ENCODE measurements at places on chromosomes 7 and 10.

DNA sequence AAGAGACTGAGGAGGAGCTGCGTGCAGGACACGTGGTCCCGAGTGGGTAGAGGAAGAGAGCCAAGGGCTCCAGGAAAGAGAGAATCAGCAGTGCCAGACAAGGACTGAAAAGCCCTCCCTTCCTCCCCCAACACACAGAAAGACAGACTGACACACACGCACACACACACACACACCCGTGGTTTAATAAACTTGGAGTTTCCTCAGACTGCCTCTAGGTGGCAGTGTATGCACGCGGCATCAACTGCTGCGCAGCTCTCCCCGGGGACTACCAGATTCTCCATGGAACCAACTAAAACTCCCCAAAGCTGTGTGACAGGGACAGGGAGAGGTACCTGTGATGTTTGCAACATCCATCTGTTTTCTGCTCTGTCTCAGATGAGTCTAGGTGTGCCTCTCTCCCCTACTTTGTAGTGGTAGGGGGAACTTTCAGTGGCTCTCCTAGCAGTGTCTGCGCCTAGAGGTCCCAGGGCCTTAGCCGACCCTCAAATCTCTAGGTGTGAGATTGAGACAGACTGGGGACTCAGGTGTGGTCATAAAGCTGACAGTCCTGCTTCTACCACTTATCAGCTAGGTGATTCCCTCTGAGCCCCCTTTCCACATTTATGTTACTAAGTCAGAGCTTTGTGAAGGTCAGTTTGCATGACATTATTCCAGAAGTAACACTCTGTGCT lies 9.3 kb upstream of the TSPAN14 start:
- DNase-seq = peak; percentile 82

- DNase-seq = no peak
These were observed 34.3 kb downstream of the C10orf120 start for GRCh38 chr10:122665329-122665860.

GRCh38 chr10:71395621-71396020 lies 1.1 kb upstream of the CDH23 start:
- DNase-seq = no peak

DNA sequence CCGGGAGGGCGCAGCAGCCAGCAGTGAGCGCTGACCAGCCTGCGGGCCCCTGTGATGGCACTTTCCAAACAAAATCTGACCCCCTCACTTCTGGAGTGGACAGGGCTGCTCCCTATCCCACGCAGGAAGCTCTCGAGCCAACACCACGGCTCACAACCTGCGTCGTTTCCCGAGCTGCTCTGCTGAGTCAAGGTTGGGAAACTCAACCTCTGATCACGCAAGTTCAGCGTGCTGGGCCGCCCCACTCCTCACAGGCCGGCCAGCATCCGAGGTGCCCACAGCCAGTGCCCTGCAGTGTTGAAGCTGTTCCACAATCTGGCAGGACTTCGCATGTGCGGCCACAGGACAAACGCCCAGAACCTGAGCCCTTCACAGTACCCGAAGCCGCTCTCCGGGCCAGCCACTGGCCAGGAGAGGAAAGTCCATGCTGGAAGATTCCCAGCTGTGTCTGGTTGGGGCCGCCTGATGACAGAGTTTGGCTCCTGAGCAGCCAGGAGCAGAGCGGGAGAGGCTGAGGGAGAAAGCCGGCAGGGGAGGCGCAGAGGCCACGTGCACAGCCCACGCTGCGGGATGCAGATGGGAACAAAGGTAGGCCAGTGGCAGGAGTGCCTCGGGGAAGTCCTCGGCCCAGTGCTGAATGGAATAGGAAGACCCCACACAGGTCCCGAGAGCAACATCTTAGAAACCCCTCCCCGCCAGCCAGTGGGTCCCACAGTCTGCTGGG lies 263.3 kb upstream of the TCERG1L start:
- DNase-seq = no peak

- DNase-seq = no peak
These were observed 70.0 kb downstream of the CHRM2 start for GRCh38 chr7:136938476-136938875.

- DNase-seq = no peak
These were observed 261.1 kb upstream of the RNF32 start for GRCh38 chr7:156379324-156380070.

DNA sequence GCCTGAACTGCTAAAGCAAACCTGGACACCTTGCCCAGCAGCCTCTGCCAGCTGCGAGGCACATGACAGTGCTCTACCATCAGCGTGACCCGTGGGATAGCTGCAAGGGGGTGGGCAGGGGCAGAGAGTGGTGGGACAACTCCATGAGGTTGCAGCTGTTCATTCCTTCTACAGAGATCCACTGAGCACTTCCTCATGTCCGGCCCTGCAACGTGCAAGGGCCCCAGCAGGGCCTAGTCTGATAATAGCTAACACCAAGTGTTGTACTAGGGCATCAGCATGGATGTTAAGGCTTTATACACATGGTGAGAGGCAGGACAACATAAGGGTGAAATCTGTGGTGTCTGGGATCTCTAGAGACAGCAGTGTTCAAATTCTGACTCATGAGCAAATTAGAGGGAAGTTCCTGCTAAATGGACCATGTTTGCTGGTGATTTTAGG lies 14.3 kb downstream of the NOD1 start:
- DNase-seq = peak; percentile 92

DNA sequence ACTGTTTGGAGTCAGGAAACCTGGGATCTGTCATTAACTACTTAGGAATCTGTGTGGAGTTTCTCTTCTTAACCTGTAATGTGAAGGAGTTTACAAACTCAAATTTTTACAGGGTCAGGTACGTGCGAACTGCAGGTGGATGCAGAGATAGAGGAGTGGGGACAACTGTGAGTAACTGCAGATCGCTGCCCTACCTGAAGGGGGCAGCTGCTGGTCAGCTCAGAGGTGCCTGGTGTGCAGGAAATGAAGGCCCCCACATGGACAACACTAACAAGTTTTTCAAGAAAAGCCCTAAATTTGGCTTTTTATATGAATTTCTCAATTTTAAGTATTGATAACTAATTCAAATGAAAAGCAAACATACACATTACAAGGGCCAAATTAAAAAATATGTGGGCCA lies 380.0 kb downstream of the REEP3 start:
- peak; percentile 15 for DNase-seq

GRCh38 chr7:139797607-139798006 lies 19.8 kb upstream of the HIPK2 start:
- no peak for DNase-seq

DNA sequence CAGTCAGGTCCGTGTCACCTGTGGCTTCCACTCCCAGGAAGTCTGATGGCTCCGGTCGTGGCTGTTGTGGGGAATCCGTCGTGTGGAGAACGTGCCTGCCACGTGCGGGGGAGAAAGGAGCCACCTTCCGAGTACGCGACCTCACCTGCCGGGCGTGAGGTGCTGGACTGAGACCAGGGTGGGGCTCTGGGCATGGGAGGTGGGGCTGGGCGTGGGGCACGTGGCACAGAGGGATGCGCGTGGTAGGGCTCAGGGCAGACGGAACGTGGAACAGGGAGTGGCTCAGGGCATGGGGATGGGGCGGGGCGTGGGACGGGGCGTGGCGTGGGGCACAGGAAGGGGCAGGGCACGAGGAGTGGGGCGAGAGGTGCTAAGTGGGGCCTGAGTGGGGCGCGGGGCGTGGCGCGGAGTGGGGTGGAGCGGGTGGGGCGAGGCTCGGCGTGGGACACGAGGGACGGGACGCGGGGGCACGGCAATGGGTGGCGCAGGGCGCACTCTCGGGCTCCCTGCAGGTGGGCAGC lies 64.8 kb downstream of the C10orf143 start:
- no peak for DNase-seq

DNA sequence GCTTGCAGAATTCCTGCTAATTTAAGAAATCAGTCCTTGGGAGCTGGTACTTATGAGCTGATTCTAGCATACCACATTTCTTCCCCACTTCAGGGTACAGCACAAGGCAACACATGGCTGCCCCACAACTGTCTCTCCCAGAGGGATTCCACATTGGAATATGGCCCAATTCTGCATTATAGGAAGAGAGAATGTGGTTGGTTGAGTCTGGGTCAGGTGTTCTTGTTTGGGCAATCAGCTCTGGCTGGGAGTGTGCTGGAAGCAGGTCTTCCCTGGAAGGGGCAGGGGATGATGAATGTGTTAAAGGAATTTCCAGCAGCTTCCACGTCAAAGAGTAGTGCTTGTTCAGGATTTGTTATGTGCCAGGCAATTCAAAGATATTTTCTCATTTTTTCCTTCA lies 95.7 kb downstream of the BUB3 start:
- DNase-seq = no peak

DNA sequence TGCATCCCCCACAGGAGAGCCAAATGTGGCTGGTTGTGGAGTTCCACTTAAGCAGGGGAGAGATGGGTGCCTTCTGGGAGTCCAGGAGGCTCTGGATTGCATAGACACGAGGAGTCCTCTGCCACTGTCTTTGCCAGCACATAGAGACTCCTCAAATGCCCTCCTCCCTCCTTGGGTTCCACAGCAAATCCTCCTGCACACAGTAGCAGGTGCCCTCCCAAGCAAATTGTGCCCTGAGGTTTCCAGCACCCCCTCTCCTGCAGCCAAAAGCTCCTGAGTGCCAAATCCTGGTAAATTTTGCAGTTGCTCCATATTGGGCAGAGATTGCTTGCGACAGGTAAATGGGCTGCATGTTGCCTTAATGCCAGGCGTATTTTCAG lies 5.8 kb downstream of the EVX1 start:
- no peak for DNase-seq

GRCh38 chr10:88165849-88166271 lies 302.4 kb downstream of the PTEN start:
- DNase-seq = no peak

DNA sequence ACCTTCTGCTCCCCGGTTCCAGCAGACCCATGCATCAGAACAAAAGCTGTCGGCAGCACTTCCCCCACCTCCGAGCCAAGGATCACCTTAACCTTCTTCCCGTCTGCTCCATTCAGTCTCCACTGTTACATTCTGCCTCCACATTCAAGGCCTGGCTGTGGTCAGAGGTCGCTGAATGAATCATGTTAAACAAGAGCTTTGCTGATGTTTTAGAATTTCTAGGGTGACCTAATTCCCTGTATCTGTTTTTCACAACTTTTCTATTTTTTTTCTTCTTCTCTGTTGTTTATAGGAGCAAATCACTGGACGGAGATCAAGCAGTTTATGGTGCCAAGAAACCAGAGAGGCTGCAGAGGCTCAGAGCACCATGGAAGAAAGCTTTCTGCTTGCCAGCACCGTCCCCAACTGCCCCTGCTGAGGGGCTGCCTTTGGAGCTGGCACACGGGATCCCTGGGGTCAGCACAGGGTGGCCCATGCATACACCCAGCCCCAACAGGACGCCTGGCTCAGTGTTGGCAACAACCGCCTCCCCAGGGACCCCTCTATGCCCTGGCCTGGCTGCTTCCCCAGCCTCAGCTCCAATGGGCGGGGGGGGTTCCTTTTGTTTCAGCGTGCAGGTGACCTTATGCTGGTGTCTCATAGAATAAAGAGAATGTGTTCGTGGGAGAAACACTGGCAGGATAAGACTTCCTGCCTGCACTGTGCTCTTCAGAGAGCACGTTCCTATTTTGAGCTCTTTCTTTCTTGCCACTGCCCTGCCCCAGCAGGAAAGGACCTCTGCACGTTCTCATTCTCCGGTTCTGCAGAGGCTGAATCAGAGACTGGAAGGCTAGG lies 182.7 kb upstream of the LYZL2 start:
- peak; percentile 35 for DNase-seq

DNA sequence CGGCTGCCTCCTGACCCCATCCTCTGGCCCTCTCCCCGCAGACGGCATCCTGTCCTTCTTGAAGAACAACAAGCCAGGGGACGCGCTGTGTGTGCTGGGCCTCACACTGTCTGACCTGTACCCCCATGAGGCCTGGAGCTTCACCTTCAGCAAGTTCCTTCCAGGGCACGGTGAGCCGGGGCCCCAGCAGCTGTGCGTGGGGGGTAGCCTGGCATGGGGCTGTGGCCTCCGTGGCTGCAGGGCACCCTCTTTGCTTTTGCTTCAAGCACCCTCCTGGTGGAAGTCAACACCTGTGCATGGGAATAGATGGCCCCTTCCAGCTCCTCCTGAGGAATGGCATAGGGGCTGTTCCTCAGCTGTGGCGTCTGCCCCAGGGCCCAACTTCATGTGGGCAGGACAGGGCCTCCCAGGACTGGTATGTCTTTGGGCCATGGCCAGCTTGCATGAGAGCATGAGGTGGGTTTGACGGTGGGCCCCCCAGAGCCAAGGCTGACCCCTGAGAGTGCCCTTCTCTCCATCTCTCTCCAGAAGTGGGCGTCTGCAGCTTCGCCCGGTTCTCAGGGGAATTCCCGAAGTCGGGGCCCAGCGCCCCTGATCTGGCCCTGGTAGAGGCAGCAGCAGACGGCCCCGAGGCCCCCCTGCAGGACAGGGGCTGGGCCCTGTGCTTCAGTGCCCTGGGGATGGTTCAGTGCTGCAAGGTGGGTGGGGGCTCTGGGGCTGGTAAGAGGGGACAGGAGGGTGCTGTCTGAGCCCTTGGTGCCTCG lies 20.7 kb downstream of the AMZ1 start:
- no peak for DNase-seq

DNA sequence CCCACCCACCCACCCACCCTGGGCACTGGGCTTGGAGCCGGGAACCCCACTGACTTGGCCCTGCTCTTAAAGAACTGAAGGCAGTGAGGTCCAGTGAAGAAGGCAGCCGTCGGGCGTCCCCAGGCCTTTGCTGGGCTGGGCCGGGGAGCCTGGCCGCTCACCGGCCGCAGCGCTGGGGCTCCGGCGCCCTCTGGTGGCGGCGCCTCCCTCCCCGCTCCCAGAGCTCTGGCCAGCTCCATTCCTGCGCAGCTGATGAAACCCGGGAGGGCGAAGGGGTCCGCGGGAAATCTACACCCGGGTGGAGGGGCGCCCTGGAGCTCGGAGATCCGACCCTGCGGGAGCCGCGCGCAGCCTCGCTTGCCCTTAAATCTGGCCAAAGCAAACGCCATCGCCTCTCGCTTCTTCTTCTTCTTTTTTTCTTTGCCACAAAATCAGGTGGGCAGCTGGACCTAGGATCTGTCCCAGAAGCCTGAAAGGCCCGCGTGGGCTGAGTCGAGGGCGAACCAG lies 1.7 kb upstream of the CXCL12 start:
- peak; percentile 63 for DNase-seq

DNA sequence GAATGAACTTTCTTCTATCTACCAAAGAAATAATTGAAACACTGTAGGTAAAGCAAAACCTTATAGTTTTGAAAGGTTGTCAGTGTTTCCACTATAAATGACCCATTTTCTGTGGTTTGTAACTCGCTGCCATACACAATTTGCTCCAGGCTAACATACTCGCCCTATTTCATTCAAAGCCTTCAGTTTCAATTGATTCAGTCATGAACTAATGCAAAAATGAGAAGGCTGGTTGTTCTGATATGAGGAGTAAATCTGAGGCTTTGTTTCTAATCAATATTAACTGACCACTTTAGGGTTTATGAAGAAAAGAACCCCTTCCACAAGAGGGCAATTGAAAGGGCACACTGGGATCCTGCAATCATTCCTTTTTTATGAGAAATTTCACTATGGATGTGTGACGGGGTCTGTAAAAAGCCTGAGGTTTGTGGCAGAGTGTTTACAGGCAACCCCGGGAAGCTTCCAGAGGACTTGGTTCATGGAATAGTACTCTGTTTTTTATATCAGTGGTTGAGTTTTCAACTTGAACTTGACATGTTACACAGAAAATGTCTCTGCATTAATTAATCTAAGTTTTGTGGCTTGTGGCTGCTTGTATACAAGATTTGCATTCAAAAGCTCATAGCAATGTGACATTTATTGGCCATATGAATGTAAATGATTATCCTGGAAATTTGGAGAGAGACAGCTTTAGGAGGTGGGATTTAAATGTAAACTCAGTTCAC lies 133.2 kb downstream of the NRP1 start:
- no peak for DNase-seq

- DNase-seq = no peak
These were observed 2.1 kb upstream of the TMEM120A start for GRCh38 chr7:75996476-75996875.

All from NB4 (cell line).